ENCODE measurements at places on chromosomes 7 and 10.

GRCh38 chr7:746155-747061 lies 19.3 kb upstream of the PRKAR1B start:
- no peak for DNase-seq

GRCh38 chr7:44489955-44490350 lies 505 bp downstream of the NUDCD3 start:
- DNase-seq = no peak

DNA sequence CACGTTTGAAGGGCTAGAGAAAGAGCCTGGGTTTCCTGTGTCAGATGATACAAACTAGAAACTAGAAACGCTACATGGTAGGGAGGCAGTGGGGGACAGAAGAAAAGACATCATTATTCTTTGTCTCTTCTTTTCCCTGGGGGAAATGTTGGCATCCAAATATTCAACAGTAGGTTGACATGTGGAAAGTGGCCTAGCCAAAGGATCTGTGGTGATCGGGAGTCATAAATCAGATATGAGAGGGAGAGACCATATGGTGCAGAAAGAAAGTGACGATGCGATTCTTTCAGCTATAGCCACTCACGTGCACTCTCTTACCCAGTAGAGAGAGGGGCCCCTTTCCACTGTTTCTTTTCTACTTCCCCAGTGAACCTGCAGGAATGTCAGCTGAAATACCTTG lies 964.7 kb downstream of the LRMDA start:
- no peak for DNase-seq

DNA sequence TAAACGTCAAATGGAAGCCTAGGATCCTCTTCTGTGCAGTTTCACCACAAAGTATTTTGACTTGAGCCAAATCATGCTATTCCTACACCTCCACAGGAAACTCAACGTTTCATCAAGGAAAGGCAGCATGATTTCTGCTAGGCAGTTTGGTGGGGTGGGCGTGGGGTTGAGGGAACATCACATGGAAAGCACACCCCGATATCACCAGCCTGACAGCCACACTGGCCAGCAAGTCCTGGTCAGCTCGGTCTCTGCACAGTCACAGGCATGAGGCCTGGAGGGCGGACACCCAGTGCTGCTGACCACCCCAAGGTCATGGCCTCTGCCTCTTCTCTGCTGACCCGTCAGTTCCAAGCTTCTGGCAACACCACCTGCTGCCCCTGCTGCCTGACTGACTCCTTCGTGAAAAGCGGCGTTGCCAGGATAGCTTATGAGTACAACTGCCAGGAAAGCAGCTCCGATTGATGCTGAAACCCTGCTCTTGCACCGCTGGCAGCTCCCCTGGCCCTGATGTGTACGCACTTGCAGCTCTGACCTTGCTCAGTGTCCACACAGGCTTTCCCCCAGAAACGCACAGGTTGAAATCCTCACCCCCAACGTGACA lies 171.5 kb downstream of the DIP2C start:
- no peak for DNase-seq

- DNase-seq = no peak
Measured at GRCh38 chr7:90320801-90321494, at the start of gene FAM237B. Gene FAM237B, minus strand, starts transcription at chr7:90321304. Its CDS starts 1,556 bp downstream, at chr7:90319748.

GRCh38 chr10:124164264-124164663 lies 70.9 kb upstream of the CHST15 start:
- peak; percentile 14 for DNase-seq

DNA sequence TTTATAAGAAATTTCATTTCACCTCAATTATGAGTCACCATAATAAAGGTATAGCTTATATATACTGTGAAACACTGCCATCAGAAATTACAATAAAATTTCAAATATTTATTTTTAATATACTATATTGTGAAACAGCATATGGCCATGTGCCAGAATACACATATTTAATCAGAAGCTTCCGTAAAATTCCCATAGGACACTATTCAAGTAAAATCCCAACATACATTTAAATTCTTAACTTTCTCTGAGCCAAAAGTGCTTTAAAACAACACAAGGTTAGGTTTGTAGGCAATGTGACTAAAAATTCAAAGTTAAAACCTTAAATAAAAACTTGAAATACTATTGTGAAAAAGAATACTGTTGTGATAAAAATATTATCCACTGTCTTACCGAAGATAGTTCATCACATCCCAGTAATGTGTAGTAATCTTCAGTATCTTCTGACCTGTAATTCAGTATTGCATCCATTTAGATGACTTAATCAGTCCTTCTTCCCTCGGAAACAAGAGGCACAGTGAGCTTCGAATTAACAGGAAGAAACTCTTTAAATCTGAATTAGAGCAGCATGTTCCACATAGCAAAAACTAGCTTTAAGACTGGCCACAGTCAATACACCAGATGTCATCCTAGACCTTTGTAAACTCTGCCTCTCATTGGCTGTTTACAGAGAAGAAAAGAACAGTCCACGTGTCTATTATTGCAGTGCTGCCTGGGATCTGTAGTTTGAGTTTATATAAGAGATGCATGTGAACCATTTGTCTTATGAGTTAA lies at the start of gene DNAJC12:
Gene DNAJC12 (minus strand): TSS at position 648 of the 774 bp plus-strand sequence. CDS start 177 bp downstream, at position 471.
- DNase-seq = peak; percentile 57

- no peak for DNase-seq
Measured at GRCh38 chr7:78529392-78529791, 730.8 kb downstream of the PHTF2 start.

- DNase-seq = peak; percentile 60
Measured at GRCh38 chr10:110568055-110568735, 700 bp downstream of the SMC3 start.

GRCh38 chr10:129954492-129955315 lies 9.4 kb downstream of the EBF3 start:
- DNase-seq = no peak

- DNase-seq = peak; percentile 73
Measured at GRCh38 chr10:63273577-63273976, 140.4 kb downstream of the NRBF2 start.

GRCh38 chr10:118957966-118958365 lies 71.5 kb upstream of the NANOS1 start:
- DNase-seq = no peak

DNA sequence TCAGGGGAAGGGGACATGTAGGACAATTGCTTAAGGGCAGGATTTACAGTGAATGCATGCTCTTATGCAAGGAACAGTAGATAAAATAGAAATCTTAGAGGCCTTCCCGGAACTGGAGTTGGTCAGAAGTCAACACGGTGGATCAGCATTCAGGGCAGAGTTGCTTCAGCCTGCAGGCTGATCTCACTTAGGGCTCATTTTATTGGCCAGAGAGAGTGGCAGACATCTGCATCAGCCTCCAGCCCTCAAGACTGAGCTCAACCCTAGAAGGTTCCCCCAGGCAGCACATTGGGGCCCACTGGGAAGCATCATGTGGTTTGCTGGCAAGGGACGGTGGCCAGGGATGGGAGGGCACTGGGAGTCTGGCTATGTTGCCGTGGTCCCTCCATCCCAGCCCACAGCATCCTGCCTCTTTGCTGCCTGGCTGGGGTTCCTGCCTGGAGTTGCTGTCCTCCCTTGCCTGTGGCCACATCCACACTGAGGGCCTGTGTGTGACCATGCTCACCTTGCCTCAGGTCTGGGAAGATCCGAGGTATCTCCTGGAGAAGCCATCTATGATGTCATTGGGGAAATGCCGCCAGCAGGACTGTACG lies 13.0 kb downstream of the SCART1 start:
- no peak for DNase-seq

- no peak for DNase-seq
Measured at GRCh38 chr7:2360796-2361195, 6.2 kb downstream of the EIF3B start.

All from KBM-7 (cell line).